ENCODE measurements at places on chromosomes 2 and 18.

DNA sequence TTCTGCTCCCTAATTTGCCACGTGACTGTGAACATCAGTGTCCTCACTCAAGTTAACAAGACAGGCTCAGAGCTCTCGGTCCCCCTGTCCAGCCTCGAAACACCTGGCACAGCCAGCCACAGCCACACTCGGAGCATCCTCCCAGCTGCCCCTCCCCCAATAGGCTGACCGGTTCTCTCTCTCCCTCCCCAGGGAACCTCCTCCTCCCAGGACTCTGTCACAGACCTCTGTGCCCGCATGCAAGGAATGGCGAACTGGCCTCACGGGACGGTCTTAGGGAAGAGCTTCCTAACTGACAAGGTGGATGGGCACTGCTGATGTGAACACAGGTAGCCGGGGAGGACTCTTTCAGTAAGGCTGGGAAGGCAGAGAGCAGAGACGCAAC is 18.8 kb downstream of the CYP26B1 start:
- DNase-seq = no peak

GRCh38 chr2:232353660-232354059 is 24.9 kb upstream of the ALPP start:
- no peak for DNase-seq

DNA sequence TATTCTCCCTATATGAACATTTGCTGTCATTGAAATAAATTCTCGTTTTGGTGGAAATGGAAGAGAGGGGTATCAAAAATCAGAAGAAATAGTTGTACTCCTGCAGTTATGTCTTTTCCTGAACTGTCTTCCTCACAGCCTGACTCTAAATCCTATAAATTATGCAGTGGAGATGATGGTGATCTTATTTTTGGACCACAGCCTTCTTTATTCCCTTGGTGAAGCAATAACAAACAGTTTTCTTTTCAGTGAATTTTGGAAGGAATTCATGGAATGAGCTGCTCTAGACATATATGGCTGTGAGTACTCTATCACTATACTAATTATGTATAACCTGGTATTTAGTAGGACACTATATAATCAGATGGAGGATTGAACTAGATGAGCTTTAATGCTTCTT is 1.7 kb upstream of the SLC25A12 start:
- DNase-seq = no peak

DNA sequence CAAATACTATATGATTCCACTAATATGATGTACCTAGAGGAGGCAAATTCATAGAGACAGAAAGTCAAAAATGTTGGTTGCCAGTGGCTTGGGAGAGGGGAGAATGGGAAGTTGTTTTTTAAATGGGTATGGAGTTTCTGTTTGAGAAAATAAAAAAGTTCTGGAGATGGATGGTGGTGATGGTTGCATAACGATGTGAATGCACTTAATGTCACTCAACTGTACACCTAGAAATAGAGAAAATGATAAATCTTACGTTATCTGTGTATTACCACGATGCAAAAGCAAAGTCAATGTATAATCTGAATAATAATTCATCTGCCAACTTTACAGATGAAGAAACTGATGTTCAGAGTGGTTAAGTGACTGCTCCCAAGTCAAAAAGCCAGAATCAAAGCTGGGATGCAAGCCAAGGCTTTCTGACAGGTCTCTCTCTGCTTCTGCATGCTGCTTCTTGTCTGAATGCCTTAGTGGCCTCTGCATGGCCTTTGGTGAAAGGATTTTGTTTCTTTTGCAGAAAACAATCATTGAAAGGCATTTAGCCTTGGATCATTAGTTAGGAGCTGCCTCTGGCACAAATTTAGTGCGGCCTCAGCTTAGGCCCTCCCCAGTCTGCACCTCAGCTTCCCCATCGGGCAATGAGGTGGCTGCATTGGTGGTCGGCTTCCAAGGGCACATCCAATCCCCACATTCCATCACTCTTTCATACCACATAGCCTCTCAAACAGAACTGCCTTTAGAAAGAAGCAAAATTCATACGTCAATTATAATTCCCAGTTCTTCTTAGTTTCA is 46.5 kb upstream of the MYCN start:
- DNase-seq = no peak

DNA sequence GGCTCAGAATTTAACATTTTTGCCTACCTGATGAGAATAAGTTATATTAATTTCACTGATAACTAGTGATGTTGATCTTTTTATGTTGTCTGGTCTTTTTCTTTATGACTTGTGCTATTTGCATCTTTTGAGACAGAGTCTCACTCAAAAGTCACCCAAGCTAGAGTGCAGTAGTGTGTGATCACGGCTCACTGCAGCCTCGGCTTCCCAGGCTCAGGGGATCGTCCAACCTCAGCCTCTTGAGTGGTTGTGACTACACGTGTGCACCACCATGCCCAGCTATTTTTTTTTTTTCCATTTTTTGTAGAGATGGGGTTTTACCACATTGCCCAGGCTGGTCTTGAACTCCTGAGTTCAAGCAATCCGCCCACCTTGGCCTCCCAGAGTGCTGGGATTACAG is 7.5 kb downstream of the SMCHD1 start:
- DNase-seq = no peak

- DNase-seq = no peak
Measured at GRCh38 chr2:13000664-13001363, 284.1 kb downstream of the TRIB2 start.

- no peak for DNase-seq
Measured at GRCh38 chr2:232502911-232503808, 15.5 kb upstream of the ECEL1 start.

DNA sequence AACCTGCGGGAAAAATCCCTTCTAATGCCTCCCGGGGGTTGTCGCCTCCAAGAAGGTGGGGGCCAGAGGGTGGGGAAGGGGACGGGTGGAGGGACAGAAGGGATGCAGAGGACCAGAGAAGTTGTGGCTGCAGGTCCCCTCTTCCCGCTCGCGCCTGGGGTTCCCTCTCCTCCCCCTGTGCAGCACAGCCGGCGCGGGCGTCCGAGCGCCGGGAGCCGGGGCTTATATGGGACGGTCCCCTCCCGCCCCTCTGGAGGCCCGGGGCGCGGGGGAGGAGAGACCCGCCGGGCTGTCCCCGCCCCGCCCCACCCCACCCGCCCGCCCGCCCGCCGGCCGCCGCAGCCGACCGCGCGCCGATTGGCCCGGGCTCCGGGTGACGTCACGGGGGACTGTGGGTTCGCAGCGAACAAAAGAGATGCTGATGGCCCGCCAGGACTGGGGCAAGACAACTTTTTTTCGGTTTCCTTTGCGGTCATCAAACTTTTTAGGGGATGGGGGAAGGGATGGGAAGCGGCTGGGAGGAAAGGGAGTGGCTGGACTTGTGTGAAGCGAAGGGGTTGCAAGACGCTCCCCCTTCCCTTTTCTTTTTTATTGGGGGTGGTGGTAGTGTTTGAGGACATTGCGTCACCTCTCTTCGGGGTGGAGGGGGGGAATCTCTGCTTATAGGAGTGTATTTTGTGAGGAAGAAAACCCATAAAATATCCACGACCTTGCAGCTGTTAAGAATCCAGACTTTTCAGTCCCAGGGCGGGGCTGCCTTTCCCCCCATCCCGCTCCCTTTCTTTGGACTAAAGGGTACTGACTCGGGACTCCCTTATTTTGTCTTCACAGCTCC is at the start of gene FN1:
Gene FN1, minus strand, starts transcription at position 199 of the 835 bp plus-strand sequence. CDS start 266 bp downstream, outside the sequence.
- peak; percentile 90 for DNase-seq
